NB4 (cell line): ENCODE measurements at places on chromosomes 11 and 22.

DNA sequence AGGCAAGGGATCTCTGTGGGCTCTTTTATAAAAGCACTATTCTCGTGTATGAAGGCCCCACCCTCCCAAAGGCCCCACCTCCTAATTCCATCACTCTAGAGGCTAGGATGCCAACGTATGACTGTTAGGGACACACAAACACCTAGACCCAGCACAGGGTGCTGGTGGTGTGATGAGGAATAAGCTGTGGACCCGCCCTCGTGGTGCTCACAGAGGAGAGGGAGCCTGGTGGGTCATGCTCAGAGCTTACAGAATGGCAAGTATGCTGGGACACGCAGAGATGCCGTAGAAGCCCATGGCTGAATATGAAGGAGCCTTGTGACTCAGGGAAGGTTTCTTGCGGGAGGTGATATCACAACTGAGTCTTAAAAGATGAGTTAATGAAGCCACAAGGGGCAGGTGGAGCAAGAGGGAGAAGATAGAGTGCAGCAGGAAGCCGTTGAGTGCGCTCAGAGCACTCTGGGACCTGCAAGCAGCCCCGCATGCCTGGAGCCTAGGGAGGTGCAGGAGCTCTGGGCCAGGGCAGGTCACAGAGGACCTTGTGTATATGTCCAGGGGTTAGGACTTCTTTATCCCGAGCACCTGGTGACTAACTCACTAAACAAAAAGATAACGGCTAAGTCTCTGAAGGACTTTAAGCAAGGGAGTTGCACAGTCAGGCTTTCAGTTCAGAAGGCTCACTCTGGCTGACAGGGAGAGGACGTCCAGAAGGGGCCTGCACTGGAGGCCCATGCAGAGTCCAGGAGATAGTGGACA lies 160.9 kb downstream of the TRIM29 start:
- no peak for DNase-seq

- DNase-seq, result peak; percentile 93
Measured at GRCh38 chr11:93718057-93718563, 23.2 kb downstream of the TAF1D start.

GRCh38 chr22:36734171-36735058 lies 30.9 kb upstream of the CACNG2 start:
- peak; percentile 44 for DNase-seq

DNA sequence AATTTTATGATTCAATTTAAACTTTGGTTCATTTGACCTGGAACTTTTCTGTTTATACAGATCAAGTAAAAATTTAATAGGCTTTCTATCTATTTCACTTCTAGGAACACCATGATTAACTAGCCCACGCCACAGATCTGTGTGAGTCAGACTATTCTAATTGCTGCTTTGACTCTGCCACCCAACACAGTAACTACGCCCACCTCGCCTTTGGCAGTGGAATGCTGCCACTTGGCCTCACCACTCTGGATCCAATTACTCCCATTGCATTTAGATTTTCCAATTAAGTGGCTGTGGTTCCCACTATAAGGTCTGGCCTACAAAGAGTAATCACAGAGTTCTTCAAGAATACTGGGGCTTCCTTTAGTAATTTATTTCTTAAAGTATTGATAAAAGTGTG lies 46.6 kb upstream of the LIN7C start:
- no peak for DNase-seq

DNA sequence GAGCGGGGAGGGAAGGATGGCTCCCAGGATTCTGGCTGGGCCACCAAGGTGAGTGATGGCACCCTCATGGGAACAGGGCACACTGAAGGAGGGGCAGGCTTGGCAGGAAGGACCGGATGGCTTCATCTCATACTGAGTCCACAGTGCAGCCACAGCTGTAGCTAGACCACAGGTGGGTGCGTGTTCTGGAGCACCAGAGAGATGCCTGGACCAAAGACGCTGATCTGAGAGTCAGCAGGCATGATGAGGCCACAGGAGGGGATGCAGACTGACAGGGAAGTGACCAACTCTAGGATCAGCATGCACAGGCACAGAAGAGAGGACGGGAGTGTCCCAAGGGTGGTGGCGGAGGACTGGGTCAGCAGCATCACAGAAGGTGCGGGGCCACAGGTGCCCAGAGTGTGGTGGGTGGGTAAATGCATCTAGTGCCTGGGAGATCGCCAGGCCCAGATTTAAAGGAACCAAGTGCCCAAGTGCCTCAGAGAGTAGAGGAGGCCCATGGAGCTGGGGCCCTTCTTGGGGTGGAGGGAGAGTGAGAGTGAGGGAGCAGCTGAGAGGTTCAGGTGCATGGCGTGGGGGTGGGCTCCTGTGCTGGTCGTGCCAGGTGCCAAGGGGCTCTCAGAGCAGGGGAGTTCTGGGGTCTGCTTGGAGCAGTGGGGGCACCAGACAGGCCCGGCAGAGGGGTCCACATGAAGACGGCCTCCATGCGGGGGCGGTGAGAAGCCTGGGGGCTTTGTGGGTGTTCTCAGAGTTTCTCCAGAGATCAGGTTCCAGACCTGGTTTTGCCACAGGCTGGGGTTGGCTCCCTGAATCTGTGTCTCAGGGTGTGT lies 113.7 kb downstream of the CEP164 start:
- DNase-seq, result no peak

DNA sequence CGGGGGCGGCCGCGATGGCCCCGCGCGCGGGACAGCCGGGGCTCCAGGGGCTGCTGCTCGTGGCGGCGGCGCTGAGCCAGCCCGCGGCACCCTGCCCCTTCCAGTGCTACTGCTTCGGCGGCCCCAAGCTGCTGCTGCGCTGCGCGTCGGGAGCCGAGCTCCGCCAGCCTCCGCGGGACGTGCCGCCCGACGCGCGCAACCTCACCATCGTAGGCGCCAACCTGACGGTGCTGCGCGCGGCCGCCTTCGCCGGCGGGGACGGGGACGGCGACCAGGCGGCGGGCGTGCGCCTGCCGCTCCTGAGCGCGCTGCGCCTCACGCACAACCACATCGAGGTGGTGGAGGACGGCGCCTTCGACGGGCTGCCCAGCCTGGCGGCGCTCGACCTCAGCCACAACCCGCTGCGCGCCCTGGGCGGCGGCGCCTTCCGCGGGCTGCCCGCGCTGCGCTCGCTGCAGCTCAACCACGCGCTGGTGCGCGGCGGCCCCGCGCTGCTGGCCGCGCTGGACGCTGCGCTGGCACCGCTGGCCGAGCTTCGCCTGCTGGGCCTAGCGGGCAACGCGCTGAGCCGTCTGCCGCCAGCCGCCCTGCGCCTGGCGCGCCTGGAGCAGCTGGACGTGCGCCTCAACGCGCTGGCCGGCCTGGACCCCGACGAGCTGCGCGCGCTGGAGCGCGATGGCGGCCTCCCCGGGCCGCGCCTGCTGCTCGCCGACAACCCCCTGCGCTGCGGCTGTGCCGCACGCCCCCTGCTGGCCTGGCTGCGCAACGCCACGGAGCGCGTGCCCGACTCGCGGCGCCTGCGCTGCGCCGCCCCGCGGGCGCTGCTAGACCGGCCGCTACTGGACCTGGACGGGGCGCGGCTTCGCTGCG lies 697 bp downstream of the TPBGL start:
- DNase-seq, result peak; percentile 82

- no peak for DNase-seq
Measured at GRCh38 chr11:107545101-107545514, 20.4 kb downstream of the ALKBH8 start.

DNA sequence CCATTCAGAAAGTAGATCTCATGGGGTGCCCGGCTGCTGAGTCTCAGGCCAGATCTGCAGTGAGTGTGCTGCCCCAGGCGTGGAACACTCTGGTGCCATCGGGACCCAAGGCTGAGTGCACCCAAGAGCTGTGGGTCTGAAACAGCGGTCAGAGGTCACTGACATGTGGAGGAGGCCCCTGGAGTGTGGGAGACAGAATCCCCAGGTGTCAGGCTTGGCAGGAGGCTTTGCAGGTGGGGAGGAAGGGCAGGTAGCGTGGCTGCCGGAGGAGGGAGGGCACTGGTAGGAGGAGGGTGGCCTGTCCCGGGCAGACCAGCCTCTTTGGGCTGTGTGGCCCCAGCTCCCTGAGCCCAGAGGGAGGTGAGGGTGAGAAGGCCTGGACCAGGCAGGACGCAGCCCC lies 31.7 kb upstream of the KRTAP5-6 start:
- no peak for DNase-seq

- peak; percentile 62 for DNase-seq
Measured at GRCh38 chr11:128720522-128720985, 26.7 kb downstream of the FLI1 start.

- DNase-seq, result no peak
Measured at GRCh38 chr11:69326622-69327219, 32.8 kb downstream of the MYEOV start.

GRCh38 chr11:113173126-113173525 lies 141.3 kb upstream of the TTC12 start:
- no peak for DNase-seq

GRCh38 chr22:38320605-38321402 lies 3.6 kb upstream of the CSNK1E start:
- no peak for DNase-seq

DNA sequence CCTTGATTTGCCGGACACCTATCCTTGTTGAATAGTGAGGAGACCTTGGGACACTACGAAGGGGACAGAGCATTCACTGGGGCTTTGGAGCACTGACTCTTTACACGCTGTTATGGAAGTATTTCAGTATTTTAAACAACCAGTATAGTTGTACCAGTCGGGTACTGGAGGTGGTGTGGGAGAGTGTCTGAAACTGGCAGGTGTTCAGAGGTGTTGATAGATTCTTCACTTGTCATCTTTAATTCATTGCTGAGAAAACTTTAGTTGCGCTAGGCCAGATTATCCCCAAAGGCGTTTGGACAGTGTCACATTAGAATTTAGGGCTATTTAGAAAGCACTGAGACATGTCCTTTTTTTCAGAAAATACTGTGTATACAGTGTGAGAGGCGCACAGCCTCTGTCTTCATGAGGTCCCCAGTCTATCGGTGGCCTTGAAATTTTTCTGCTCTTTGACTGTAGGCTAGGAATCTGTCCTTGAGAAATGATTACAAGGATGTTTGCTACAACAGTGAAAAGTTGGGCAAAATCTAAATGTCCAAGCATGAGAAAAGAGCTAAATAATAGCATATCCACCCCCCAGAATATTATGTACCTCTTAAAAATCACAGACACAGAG lies 69.7 kb downstream of the TEAD1 start:
- DNase-seq, result no peak

DNA sequence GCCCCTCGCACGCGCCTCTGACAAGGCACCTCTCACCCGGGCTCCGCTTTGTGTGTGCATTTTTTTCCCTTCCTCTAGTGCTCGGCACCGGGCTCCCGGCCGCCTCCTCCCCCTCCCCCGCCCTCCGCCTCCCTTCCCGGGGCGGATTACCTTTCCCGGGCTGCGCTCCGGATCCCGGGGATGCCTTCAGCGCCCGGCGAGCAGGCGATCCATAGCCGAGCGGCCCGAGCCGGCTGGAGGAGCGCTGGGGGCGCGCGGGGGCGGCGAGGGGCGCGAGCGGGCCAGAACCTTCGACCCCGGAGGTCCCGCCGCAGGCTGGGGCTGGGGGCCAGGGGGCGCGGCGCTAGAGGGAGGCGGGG lies 282 bp downstream of the MPPED2 start:
- no peak for DNase-seq

- DNase-seq, result no peak
Measured at GRCh38 chr11:27087432-27087831, 46.8 kb downstream of the BBOX1 start.

DNA sequence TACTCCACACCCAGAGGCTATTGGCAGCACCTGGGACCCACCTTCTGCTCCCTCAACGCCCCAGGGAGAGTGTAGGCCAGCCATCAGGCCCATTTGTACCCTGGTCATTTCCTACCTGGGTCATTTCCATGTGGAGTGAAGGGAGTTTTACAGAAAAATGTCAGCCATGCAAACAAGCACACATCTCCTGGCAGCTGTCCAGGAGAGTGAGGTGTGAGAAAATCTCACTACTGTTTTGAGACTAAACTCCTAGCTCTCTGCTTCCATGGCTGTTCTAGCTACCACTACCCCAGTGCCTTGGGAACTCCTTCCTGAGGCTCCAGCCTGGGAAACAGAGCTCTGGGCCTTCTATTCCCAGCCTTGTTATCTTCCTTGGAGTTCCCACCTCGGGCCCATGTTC lies 2.8 kb upstream of the TMPRSS13 start:
- no peak for DNase-seq

DNA sequence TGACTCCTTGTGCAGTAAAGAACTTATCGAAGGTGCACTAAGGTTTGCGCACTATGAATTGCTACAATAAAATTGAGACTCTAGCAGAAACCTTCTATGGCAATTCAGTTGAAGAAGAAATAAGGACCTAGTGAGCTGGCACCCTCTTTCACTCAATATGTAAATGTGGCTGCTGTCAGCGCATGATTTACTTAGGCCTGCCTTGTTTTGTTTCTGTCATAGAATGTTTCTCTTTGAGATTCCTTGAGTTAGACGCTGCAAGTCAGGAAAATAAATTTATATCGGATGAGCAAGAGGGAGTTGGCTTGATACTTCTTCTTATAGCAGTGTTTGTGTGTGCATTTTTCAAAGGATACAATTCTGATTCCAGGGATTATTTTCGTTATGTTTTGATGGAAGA lies 322.1 kb downstream of the BLID start:
- DNase-seq, result no peak

DNA sequence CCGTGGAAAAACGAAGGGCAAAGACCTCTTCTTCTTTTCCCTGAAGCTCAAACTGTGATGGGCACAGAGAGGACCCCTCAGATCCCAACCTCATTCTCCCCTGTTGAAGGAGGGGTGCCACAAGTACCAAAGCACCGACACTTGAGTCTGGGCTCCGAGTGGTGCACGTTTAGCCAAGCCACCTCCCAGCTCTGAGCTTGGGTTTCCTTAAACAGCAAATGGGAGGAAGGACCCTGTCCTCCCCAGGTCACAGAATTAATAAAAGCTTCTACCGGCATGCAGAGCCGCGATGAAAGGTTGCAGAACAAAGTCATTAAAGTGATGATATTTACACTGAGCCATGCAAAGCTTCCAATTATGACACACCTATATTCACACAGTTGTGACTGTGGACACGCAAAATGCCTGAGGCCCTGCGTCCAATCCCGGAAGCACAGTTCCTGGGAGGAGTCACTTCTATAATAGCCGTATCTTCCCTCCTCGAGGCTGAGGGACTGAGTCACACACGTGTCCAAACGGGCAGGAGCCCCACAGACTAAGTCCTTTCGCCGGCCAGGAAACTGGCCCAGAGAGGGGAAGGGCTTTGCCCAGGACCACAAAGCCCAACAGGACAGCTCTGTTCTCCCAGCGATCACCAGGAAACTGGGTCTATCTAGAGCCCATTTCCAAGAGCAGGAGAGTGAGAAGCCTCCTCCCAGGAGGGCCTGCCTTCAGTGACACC lies 922 bp upstream of the CSNK1E start:
- peak; percentile 85 for DNase-seq

GRCh38 chr11:122209619-122210366 lies 93.8 kb upstream of the BLID start:
- DNase-seq, result peak; percentile 67

GRCh38 chr11:61345954-61346843 lies 13.2 kb downstream of the TKFC start:
- DNase-seq, result peak; percentile 51

GRCh38 chr11:68535098-68535497 lies 74.5 kb downstream of the PPP6R3 start:
- DNase-seq, result no peak

DNA sequence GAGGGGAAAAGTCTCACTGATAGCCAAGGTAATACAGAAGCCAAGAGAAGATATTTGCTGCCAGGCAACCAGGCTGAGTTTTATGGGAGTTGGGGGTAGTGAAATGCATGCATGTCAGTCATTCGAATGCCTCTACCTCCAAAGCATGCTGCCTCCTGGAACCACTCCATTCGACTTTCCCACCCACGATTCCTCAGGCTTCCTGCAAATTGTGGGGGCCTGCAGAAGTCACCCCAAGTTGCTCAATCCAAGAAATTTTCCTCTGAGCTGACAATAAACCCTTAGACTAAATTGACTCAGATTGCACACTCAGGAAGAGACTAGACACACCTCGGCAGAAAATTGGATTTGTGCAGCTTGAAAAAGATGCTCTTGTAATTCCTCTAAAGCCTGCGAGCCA lies 73.6 kb upstream of the GRK3 start:
- DNase-seq, result no peak
